ENCODE measurements at places on chromosomes 7 and 10. TPM values are rescaled to one million over a fixed set of nuclear protein-coding genes. Genes with fewer than 3 reads are reported as not detected.

- no peak for DNase-seq
Measured at GRCh38 chr7:29035044-29035740, 77.1 kb upstream of the TRIL start.

- DNase-seq = no peak
Measured at GRCh38 chr10:118153287-118153686, 106.5 kb upstream of the RAB11FIP2 start.

- DNase-seq = no peak
Measured at GRCh38 chr7:100583132-100584053, 2.5 kb downstream of the LRCH4 start.

- no peak for DNase-seq
Measured at GRCh38 chr10:3056280-3057037, 10.9 kb upstream of the PFKP start.

The TCF7L2 gene
- total RNA-seq = 44.2 TPM

The CALN1 gene
- under 0.01 TPM for total RNA-seq

The HOXA10 gene
- total RNA-seq = 5.2 TPM

The CYP2C8 gene
- total RNA-seq = 0.73 TPM

Data from breast epithelium (tissue), 4 donors.